Calu3 (cell line): ENCODE measurements at places on chromosomes 12 and 14.

DNA sequence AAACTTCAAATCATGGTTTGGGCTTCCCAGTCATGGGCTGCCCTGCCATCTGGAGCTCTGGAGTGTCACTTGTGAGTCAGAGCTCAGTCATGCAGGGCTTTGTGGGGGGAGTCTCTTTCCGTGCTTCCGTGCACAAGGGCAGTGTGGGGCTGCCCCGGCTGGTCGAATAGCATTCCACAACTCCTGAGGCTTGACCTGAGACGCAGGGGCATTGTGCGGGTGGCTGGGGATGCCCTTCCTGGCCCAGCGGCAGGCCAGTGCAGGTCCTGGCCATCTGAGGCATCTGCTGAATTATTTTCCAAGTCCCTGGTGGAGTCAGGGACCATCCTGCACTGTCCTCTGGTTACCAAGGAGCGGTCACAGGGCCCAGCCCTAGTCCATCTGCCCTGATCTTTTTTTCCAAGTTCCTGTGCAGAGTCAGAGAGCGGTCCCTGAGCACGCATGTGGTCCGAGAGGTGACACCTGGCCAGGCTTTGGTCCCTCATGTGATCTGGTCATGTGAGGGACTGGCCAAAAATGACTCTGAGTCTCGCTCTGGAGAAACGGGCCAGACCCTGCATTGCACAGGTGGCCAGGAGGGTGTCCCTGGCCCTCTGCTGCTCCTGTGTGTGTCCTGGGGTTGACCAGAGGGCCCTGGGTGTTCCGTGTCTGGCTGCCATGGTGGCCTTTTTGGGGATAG is 167.0 kb upstream of the ALG10B start:
- peak; percentile 79 for DNase-seq

DNA sequence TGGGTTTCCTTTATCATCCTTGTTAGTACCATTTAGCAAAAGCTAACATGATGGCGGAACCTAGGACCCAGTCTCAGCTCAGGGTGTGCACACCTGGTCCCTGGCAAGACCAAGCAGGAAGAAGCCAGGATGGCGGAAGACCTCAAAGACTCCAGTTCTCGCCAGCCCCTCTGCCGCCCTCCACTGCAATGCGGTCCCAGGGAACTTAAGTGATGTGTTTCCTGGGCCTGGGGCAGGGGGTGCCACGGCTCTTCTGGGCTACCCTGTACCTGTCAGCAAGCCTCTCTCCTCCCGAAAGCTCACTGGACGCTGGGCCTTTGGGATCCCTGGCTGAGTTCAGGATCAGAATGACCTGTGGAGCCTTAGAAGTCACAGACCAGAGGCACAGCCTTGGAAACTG is 71.3 kb downstream of the FBXL14 start:
- DNase-seq = no peak

- DNase-seq = no peak
Measured at GRCh38 chr14:62081012-62081612, 318.9 kb downstream of the SNAPC1 start.

DNA sequence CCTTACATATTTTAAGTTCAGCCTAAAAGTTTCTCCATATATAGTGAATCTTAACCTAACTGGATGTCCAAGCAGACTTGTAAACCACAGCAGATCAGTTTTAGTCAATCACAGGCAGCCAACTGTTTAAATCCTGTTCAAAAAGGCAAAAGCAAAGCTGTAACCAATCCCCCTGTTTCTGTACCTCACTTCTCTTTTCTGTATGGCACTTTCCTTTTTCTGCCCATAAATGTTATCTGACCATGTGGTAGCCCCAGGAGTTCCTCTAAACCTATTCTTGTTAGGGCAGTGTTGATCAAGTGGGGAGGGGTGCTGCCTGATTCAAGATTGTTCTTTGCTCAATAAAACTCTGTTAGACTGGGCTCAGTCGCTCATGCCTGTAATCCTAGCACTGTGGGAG is 8.5 kb upstream of the DACT1 start:
- DNase-seq = no peak

DNA sequence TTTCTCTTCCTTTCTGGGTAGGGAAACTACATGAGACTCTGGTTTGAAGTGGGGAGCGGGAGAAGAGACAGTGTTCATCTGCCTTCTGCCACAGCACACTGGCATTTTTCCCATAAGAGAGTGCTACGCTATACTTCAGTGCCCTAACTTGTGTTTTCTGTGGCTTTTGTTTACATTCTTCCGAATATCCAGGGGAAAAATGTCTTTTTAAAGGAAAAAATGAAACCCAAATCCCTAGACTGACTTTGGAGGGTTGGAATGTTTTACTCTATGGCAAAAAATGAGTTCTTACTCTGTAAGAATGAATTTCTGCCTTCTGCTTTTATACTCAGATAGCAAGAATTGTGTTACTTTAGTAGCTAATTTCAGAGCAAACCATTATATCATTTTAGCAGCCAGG is 88.1 kb upstream of the TMEM263 start:
- DNase-seq = no peak

DNA sequence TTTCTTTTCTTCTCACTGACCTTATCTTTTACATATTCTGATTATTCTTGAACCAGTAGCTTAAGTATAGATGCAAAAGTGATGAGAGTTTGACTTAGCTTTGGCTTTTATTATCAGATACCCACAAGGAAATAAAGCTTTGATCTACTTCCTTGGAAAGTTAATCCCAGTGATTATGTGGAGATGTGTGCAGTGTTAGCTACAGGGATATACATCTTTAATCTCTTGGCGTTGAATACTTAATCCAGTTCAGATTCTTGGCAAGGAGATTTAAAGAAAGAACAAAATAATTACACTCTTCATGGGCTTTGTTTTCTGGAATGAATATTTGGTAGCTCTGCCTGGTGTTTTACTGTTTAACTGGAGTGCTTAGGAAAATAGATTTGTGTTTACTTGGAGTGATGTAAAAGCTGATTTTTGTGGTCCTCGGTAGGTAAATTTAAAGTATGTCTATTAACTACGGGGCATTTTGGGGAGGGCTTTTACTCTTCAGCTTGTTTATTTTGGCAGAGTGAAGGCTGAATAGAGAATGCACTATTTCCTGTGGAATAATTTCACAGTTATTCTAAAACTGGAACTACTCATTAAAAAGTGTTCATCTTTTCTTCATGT is 150.1 kb upstream of the LRIG3 start:
- DNase-seq = no peak

GRCh38 chr12:16228067-16228466 is 49.4 kb downstream of the SLC15A5 start:
- no peak for DNase-seq

DNA sequence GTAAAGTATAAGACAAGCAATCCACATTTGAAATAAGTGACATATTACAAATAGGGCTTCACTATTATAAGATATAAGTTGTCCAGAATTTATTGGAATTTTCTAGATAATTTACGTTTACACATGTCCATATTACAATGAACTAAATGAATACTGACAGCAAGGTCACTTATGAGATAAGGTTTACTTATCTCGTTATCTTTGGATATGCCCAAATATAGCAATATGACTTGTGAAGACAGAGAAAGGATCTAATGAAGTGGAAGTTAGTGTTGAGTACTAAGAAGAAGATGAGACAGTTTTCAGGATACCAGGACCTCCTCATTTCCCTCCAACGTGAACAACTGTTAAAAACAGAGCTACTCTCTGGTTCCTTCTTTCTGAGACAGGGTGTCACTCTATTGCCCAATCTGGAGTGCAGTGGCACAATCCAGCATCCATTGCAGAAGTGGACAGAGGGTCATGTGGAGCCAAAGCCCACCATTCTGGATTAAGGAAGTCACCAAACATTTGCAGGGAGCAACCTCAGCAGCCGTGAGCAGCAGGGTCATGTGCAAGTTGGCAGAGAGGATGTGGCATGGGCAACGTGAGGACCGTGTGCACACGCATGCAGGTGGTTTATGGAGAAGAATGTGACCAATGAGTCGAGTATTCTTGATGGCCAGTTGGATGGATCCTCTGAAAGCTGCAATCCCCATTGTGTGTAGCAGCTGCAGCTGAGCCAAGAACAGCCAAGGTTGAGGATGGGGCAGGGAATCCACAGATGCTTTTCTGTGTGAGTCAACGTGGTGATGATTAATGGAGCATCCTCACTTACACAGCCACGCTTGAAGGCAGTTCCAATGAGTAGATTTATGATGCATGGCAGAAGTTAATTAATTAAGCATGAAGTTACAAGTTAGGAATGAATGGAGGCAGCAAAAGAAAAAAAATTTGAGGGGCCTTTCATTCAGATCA is 111.0 kb downstream of the BICD1 start:
- no peak for DNase-seq

DNA sequence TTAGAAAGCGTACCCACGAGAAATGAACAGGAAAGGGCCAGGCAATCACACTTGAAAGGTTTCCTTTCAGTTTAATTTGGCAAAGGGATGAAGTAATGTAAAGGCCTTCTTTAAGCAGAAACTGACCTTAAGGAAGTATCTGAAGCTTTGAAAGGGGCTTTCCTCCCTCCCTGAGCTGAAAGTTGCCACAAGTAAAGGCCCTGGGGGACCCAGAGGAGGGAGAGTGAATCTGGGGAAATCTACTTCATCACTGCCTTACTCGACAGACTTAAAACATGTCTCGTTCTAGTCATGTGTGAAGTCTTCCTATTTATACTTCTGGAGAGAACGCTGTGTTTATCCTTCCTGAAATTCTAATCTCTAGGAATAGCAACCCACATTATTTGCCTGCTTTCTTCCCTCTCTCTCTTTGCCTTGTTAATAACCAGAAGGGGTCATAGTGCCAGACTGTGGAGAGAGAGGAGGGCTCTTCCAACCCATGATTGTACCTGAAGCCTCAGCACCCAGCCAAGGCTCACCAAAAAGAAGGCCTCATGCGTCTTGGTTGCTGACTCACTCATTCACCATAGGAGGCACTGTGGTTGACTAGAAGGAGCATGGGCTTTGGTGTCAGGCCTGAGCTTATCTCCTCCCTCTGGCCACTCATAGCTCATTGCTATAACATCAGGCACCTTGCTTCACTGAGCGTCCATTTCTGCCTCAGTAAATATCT is 10.2 kb upstream of the GPX2 start:
- DNase-seq = no peak

DNA sequence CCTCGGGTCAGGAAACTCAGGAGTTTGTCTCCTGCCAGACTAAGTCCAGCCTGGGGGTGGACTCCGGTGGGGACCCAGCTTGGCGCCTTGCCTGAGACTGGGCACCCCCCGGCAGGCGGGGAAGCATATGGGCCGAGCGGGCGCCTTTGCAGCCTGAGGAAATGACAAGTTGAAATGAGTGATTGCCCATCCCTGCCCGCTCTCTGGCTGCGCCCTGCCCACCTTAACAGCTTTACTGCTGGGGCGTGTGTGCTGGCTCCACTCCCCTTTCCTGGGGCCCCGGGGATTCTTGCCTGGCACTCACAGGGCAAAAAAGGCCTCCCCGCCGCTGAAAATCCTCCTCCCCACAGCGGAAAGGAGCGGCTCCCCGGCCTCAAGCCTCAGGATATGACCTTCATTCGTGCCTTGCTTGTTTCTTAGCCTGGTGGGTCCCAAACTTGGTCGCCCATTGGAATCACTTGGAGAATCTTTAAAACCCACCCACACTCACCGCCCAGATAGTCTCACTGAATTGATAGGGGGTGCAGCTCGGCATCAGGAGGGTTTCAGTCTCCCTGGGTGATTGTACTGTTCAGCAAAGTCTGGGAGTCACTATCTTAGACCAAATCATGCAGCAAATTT is 1.5 kb downstream of the RFLNA start:
- DNase-seq = no peak

DNA sequence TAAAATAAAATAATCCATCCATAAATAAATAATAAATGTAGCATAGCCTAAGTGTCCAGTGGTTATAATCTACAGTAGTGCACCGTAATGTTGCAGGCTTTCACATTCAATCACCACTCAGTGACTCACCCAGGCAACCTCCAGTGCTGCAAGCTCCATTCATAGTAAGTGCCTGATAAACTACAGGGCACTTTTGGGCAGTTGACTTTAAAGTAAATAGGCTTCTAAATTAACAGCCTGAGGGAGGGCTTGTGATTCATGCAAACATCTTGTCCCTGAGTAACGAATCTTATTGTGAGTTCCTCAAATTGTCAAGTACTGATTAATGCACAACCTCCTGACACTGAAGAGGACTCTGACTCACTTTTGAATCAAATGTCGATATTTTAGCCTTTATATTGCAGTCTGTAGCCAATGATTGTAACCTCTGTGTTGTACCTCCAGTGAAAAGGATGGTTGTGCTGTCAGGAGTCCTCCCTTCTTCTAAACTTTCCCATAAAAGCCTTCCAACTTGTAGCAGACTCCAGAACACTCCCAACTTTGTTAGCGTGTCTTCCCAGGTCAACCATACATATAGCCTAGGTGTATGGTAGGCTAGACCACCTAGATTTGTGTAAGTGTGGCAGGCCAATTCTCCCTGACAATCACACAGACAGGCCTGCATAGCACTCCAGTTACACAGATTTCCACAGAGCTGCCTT is 55.0 kb upstream of the BICD1 start:
- DNase-seq = peak; percentile 45

- no peak for DNase-seq
Measured at GRCh38 chr14:56666716-56667115, 87.1 kb downstream of the TMEM260 start.

- no peak for DNase-seq
Measured at GRCh38 chr14:72828604-72829003, 65.3 kb downstream of the DPF3 start.

GRCh38 chr14:71235875-71236274 is 328.6 kb downstream of the PCNX1 start:
- no peak for DNase-seq

- no peak for DNase-seq
Measured at GRCh38 chr12:113097716-113098440, 37.7 kb downstream of the RASAL1 start.

DNA sequence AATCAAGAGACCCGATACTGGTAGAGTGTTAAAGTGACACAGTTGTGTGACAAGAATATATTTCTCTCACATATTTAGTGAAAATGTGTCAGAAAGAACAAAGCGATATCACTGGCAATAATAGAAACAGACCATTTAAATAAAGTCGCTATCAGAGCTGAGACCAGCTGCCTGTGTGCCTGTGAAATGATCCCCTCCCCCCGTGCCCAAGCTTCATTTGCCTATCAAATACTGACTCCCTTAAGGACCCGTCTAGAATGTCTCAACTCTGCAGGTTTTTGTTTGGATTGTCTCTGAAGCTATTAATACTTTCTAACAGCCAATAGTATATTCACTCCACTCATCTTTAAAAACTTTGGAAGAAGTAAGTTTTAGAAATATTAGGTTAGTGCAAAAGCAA is 98.9 kb downstream of the EGLN3 start:
- DNase-seq = no peak
